Sigmoid colon (tissue), 7 donors: ENCODE measurements at places on chromosomes 12 and 14. TPM values are rescaled to one million over a fixed set of nuclear protein-coding genes. Genes with fewer than 3 reads are reported as not detected.
A peak's percentile ranks its signal among the peaks of the same experiment; 100 is the strongest.

DNA sequence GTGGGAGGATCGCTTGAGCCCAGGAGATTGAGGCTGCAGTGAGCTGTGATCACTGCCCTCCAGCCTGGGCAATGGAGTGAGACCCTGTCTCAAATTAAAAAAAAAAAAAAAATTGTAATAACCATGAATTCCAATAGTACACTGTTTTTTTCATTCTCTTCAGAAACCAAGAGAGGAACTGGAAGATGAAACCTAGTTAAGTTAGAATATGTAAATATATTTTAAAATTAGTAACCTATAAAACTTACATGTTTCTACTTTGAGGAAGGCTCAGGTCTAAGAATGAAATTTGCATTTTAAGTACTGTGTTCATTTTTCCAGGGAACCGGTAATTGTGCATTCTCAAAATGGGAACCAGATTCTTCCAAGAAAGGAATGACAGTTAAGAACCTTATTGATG is 18.8 kb downstream of the KNTC1 start:
- no peak overlapping the region for H3K27ac ChIP-seq
- peaks cover 28% of the 10 kb centered on the region for H3K36me3 ChIP-seq
- no peak for DNase-seq
- H3K4me3 ChIP-seq: no peak overlapping the region
- no peaks in the 10 kb centered on the region for H3K27me3 ChIP-seq
- H3K4me1 ChIP-seq: no peaks in the 10 kb centered on the region

DNA sequence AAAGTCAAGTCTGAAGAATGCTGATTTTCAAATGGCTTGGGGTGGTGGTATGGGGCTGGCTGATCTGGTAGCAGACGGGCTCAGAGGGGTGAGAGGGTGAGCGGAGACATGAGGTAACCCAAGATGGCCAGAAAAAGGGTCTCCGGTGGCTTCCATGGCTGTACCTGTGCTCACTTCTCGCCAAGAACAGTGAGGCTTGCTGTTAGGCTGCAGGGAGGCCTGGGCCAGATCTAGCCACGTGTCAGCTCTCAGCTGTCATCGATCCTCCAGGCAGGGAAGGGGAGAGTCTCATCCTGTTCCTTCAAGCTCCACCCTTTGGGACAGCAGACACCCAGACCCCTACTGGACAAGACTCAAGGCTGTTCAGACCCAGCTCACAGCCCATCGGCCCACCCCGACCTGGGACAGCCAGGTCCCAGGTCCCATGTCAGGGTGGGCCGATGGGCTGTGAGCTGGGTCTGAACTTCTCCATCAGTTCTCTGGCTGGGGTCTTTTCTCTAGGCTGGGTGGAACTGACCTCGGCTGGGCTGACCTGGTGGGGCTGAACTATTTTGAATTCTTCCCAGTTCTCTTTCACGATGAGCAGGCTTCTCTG is 9.0 kb downstream of the LRTM2 start:
- DNase-seq: peak; percentile 40
- H3K27ac ChIP-seq: no peak overlapping the region
- no peaks in the 10 kb centered on the region for H3K4me1 ChIP-seq
- no peaks in the 10 kb centered on the region for H3K27me3 ChIP-seq

DNA sequence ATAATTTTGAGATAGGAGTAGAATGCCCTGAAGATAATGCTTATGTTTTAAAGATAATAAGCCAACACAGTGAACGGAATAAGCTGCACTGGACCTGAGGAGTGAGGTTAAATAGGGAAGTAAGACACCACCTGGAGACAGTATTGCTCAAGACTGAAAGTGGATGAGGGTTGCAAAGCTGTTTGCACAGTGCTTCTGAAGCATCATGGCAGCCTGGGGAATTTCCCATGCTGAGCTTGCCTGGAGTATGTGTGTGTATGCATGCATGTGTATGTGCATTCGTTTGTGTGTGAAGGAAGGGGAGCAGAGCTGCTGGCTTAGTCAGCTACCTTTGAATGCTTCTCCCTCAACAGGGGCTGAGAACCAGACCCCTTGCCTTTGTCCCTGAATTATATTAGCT is 35.8 kb downstream of the BHLHE41 start:
- no peaks in the 10 kb centered on the region for H3K4me1 ChIP-seq
- no peaks in the 10 kb centered on the region for H3K27me3 ChIP-seq

JAG2 gene
- total RNA-seq: 3.2 TPM

SPIC gene
- not detected for total RNA-seq

SMCO3 gene
- 1.1 TPM for total RNA-seq

PTCSC3 gene
- total RNA-seq: not detected

DAO gene
- total RNA-seq: not detected

GRCh38 chr12:41527534-41528116 is 339.5 kb downstream of the PDZRN4 start:
- H3K27me3 ChIP-seq: no peaks in the 10 kb centered on the region
- H3K4me3 ChIP-seq: no peak overlapping the region
- no peak for DNase-seq
- no peak overlapping the region for H3K27ac ChIP-seq
- H3K4me1 ChIP-seq: peaks cover 5% of the 10 kb centered on the region
